ENCODE measurements at places on chromosomes 3 and 15.

DNA sequence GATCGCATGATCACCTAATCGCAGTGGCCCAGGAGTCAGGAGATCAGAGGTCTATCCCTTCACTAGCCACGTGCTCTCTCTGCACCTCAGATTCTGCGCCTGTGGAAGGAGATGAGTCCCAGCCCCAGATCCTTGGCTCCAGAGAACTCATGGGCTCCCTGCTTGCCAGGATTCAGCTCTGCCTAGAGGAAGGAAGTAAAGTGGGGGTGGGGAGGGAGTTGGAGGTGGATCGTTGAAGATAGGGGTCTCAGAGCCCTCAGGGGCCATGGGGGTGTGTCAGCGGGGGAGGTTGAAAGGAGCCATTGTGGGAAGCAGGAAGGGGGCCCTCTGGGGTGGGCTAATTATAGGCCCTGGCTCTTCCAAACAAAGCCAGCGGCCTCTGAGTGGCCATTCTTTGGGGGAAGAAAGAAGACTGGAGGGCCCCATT lies 11.3 kb upstream of the STRA6 start:
- no peak for DNase-seq

DNA sequence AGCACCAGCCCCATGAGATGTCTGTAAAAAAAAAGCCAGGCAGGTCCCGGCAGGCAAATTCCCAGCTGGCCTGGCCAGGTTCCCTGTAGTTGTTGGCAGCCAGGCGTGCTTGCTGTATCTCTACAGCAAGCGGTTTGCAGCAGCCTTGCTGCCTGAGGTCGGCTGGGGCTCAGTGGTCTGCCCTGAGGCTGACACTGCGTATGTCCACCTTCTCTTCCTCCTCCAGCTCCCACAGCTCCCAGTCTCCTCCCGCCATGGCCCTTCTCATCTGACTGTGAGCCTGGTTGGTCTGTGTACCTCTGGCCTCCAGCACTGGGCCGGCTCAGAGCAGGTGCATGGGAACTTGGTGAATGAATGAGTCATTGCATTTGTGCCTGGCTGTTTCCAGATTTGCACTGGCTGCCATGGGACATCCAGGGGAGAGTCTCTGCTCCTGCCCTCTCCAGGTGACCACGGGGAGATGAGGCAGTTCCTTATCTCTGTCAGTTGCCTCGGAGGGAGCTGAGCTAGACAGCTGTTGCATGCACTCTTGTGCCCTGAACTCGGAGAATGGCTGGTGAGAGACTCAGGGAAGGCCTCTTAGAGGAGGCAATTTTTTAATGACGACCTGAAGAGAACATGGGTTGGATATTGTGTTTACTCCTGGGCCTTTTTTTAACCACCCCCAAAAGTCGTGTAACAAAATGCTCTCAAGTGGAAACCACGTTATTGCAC lies 43.0 kb downstream of the SPSB4 start:
- no peak for DNase-seq

DNA sequence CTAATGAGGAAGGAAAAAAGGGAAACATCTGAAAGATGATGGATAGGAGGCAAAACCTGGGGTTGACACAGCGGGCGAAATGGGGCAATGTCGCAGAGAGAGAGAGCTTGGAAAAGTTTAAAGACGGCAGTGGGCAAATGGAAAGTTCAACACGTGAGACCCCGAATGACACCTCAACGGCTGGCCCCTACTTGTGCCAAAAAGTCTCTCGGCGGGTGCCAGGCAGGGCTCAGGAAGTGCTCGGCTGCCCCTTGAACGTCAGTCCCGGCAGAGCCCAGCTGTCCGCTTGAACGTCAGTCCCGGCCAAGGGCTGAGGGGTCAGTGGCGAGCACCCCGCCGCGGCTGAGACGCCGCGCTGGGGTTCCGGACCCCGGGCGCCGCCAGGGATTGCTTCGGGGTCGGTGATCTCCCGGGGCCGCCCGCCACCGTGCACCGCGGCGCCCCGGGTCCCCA lies 658 bp downstream of the EOGT start:
- peak; percentile 29 for DNase-seq

GRCh38 chr3:10408680-10409079 lies 87.8 kb upstream of the SEC13 start:
- DNase-seq: no peak

- no peak for DNase-seq
Observed at GRCh38 chr3:108108416-108108815, 17.6 kb upstream of the CD47 start.

DNA sequence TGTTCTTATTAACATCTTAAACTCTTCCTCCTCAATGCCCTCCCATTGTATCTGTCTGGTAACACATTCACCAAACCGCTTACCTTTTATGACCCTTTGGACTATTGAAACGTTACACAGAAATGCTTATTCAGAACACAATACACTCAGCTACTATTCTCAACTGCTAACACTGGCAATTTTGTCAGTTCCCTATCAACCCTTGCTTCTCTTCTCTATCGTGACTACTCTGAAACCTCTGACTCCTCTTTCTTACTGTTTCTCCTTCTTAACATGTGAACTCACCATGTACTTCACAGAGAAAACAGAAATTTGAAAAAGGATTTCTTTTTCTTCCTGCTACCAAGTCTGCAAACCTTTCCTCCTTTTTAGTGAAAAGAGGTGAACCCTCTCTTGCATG lies 232.9 kb upstream of the GPR149 start:
- no peak for DNase-seq

- DNase-seq: no peak
Observed at GRCh38 chr3:41569632-41570305, 370.5 kb downstream of the CTNNB1 start.

DNA sequence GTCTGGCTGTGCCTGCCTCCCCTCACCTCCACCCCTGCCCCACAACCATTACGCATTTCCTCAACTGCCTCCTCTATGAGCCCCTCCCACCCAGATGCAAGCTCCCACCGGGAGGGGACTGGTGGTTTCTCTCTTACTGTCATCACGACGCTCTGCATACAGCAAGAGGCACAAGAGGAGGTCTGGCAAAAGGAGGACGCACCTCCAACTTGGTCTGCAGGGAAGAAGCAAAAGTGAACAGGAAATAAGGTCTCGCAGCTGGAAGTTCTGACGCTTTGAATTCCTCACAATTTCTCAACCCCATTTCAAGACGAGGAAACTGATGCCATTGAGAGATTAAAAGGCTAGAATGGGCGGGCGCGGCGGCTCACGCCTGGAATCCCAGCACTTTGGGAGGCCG lies 42.3 kb upstream of the MUC4 start:
- DNase-seq: no peak

DNA sequence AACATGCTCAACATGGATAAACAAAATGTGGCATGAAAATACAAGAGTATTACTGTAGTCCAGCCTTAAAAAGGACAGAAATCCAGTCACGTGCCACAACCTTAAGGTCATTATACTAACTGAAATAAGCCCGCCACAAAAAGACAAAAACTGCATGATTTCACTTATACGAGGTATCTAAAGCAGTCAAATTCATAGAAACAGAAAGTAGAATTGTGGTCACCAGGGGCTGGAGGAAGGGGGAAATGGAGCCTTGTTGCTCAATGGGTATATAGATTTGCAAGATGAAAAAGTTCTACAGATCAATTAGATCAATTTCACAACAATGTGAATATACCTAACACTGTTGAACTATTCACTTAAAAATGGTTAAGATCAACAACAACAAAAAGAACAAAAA lies 7.4 kb downstream of the GLB1 start:
- peak; percentile 44 for DNase-seq

DNA sequence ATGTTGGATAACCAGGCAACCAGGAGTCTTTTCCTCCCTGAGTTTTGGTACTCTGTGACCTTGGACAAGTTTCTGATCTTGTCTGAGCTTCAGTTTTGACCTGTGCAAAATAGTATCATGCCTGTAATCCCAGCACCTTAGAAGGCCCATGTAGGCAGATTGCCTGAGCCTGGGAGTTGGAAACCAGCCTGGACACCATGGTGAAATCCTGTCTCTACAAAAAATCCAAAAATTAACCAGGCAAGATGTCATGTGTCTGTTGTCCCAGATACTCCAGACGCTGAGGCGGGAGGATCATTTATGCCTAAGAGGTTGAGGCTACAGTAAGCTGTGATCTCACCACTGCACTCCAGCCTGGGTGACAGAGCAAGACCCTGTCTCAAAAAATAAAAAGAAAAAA lies 114.8 kb downstream of the IL12A start:
- no peak for DNase-seq

DNA sequence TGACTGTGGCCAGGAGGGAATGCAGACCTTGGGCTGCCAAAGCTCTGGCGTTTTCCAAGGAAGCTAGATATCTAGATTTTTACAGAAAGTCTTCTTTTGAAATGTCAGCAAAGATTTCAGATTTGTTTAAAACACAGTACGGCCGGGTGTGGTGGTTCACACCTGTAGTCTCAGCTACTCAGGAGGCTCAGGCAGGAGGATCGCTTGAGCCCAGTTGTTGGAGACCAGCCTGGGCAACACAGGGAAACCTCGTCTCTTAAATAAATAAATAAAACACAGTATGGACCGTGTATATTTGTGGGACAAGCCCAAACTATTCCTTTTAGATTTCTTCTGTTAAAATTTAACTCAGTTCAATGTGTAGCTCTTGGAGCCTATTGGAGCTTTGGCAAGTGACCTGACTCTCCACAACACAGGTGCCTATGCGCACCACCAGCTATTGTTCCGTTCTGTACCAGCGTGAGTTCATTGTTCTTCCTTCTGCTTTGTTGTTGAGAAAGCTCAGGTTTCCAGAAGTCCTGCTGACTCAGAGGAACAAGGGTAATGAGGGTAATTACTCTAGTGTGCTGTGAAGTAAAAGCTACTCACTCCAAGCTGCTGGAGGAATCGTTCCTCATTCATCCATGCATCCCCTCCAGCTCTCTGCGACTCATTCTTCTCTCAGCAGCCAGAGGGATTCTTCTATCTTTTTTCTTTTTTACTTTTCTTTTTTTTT lies 73.1 kb upstream of the SLC6A6 start:
- no peak for DNase-seq

- DNase-seq: no peak
Observed at GRCh38 chr3:69761896-69762767, 22.9 kb downstream of the MITF start.

- peak; percentile 78 for DNase-seq
Observed at GRCh38 chr3:186259612-186260383, 102.2 kb downstream of the DGKG start.

DNA sequence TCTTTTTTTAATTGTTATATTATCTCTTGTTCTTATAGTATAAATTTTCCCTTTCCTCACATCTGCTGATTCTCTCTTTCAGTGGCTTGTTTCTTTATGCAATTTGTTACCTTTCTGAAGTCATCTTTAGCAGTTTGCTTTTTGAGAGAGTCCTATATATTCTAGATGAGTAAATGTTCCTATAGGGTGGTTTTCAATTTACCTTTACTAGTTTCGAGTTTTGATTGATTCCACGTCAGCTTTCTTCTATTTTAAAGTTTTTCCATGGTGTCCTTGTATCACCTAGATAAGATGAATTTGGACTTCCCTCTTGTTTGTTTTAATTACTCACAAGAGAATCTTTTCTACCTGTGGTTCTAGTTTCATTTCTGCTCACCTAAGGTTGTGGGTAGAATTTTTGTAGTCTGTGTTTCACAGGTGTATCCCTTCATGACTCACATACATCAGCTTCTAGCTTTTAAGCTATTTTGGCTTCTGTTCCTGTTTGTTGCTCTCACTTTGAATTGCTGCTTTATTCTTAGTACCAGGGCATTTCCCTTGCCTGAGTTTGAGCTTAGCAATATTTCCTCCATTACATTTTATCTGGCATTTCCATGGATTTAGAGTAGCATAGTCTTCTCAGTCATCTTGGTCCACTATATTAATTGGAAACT lies 6.4 kb downstream of the TEX9 start:
- DNase-seq: no peak

Measured in activated CD8-positive, alpha-beta T cell treated with anti-CD3 and anti-CD28 coated beads for 36 hours (primary cell).